Mucosa of descending colon (tissue), 3 donors: ENCODE measurements at places on chromosomes 1 and 21. TPM values are rescaled to one million over a fixed set of nuclear protein-coding genes. Genes with fewer than 3 reads are reported as not detected.

SPRTN gene
- 11.5 TPM for total RNA-seq

FAM110D gene
- 1.5 TPM for total RNA-seq

GRCh38 chr1:163055531-163055930, 13.6 kb upstream of the RGS4 start:
- DNase-seq = no peak

GRCh38 chr1:101216623-101217022, 20.2 kb upstream of the S1PR1 start:
- DNase-seq = no peak

IRF6 gene
- 96.9 TPM for total RNA-seq

FAM151A gene
- 19.2 TPM for total RNA-seq

GRCh38 chr1:205662135-205662738, 18.1 kb downstream of the SLC45A3 start:
- DNase-seq = no peak

- DNase-seq = no peak
Measured at GRCh38 chr1:180994262-180994661, 28.4 kb downstream of the STX6 start.

DNA sequence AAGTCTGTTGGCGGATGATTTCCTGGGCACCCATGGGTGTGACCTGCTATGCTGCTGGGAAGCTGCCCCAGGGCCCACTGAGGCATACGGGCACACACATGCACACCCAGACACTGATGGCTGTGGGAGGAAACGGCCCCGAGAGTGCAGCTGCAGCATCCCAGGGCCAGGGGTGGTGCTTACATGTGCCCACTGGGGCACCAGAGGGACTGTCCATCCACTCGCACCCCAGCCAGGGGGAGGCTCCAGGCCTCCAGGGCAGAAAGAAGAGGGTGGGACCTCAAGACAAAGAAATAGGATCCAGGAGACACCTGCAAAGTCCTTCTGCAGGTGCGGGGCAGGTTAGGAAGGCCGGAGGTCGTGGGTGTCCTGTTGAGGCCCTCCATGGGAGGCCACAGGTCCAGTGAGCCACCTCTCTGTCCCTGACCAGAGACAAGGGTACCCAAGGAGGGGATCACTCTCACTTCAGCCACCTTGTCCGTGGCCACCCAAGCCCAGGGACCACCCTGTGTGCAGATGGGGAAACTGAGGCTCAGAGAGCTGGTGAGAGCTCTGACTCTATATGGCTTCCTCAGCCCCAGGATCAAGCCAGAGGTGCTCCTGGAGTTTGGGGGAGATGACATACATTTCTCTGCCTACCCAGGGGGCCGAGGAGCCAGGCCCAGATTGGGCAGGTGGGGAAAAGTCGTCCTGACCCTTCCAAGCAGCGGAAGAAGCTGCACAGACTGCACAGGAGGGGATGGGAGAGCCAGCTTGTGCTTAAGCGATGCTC, 57.1 kb downstream of the WNT9A start:
- DNase-seq = no peak

DNA sequence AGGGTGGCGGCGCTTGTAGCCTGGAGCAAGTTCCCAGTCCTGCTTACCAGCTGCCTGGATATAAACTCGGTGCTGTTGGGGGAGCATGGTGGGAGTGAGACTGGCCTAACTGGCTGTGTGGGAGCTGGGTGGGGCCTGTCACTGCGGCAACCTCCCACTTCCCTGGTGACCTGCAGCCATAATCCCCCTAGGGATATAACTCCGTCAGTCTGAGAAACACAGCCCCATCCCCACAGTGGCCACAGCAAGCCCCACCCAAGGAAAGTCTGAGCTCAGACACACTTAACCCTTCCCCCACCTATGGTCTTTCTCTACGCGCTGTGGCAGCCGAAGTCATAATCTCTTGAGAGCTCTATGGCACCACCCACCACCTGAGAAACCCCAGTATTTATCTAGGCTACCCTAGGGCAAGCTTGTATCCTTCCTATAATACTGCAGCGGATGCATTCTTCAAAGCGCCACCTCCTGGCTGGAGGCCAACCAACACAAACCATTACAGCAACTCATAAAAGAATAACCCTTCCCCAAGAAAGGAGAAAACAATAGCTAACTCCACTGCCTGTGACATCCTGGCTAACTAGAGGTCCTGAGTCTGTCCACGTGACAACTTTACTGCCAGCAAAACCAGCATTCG, 57.4 kb downstream of the ZNF648 start:
- DNase-seq = peak; percentile 22

INSRR gene
- 0.09 TPM for total RNA-seq

ANKRD34A gene
- total RNA-seq = 0.14 TPM

DNA sequence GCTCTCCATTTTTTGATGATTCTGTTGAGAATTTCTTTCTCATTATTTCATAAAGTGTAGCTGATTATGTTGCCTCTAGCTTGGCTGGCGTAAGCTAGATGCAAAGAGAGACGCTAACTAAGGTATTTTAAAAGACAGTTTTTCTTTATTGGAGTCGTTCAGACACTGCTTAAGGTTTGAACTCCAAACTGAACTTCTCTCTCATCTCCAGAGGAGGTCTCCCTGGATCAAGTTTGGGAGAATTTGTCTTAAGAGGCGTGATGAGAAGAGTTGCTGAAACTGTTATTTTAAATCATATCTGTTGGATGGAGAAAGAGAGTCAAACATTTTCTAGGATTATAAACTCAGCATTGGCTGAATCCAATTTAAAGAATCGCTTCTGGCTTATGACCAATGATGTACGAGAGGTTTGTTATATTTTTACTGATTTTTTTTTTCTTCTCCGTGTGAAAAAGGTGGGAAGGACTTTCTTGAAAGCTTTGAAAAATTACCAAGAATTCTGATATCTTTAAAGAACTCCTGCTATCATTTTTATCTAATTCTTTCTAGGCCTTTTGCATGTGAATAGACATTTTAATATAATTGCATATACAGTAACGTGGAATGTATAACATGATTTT, 34.0 kb downstream of the MAP3K7CL start:
- no peak for DNase-seq

HMGCL gene
- 83.4 TPM for total RNA-seq

DNA sequence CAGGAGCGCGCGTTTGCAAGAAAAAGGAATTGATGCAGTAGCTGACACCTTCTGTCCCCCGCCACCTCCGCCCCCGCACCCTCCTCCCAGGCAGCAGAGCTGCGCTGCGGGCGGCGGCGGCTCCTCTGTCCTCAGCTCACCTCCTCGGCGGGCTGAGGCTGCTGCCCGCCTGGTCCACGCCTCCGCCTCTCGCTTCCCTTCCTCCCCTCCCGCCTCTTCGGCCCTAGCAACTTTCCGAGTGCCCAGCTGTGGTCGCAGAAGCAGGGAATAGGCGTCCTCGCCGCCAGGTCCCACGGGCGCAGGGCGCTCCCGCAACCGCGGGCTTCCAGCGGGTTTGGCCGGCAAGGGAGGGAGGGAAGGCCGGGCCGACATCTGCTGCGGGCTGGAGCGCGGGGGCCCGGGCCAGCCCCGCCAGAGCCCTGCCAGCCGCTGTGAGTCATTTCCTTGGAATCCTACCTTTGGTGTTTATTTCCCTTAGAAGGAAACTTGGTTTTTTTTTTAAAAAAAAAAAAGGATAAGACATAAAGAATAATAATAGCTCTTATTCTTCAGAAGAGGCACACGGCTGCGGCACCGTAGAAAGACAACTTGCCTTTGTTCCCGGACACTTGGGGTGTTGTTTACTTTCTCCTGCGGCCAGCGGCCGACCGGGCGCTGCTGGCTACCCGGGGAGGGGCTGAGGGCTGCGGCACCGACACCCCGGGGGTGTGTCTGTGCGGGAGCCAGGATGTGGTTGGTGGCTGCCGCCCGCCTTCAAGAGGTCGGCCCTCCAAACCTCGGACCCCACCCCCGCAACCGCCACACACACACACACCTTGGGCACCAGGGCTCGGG, 1.1 kb downstream of the SERTAD4 start:
- peak; percentile 74 for DNase-seq

CRYBG2 gene
- total RNA-seq = 27.7 TPM

DNA sequence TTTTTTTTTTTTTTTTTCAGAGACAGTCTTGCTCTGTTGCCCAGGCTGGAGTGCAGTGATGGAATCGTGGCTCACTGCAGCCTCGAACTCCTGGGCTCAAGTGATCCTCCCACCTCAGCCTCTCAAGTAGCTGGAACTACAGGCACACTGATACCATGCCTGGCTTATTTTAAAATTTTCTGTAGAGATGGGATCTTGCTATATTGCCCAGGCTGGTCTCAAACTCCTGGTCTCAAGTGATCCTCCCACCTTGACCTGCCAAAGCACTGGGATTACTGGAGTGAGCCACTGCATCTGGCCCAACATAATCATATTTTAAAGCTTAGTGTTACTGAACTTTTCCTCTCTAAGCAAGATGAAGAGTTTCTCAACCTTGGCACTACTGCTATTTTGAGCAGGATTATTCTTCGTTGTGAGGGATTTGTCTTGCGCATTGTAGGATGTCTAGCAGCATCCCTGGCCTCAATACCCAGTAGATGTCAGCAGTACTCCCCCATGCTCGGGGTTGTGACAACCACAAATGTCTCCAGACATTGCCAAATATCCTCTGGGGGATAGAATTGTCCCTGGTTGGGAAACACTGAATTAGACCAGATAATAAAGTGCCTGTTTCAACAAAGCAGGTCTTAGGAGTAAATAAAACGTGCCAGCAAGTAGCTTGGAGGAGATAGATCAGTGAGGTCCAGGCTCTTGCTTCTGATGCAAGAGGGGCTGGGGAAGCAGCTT, 15.1 kb upstream of the THRAP3 start:
- DNase-seq = no peak

- DNase-seq = peak; percentile 68
Measured at GRCh38 chr1:67532452-67533216, 102.4 kb upstream of the SERBP1 start.

GRCh38 chr1:188822248-188822647, 1655.4 kb downstream of the BRINP3 start:
- DNase-seq = no peak

- no peak for DNase-seq
Measured at GRCh38 chr21:35457097-35457804, 408.1 kb upstream of the RUNX1 start.

DNA sequence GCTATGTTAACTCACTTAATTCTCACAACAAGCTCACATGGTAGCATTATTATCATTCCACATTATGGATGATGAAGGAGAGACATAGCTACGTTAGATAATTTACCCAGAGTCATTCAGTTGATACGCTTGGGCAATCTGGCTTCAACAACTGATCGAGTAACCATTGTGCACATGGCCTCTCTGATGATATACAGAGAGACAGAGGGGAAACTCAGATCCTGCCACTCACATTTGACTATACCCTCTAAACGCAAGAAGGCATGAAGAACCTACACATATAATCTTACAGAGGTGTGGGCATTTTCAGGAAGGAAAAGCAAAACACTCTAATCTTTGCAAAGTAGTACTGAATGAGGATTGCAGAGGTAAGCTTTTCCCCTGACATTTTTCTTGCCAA, 360.1 kb downstream of the BARHL2 start:
- no peak for DNase-seq

DNA sequence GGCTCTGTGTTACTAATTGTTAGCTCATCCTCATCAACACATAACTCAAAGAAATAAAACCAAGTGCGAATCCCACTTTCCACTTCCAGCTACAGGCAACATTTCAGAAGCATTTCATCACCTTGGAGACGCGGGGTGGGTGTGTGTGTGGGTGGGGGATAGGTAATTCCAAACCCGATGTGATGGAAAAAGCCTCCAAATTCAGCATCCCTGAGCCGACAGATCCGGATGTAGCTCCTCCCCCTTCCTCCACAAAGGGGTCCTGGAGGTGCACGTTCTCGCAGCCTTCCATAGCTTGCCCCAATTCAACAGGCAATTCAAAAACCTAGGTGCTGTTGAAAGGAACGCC, 486 bp downstream of the HSPA13 start:
- peak; percentile 40 for DNase-seq

GRCh38 chr1:244214009-244214967, 163.2 kb downstream of the ZBTB18 start:
- DNase-seq = no peak

GRCh38 chr1:51301152-51301843, 29.1 kb downstream of the TTC39A start:
- no peak for DNase-seq

DNA sequence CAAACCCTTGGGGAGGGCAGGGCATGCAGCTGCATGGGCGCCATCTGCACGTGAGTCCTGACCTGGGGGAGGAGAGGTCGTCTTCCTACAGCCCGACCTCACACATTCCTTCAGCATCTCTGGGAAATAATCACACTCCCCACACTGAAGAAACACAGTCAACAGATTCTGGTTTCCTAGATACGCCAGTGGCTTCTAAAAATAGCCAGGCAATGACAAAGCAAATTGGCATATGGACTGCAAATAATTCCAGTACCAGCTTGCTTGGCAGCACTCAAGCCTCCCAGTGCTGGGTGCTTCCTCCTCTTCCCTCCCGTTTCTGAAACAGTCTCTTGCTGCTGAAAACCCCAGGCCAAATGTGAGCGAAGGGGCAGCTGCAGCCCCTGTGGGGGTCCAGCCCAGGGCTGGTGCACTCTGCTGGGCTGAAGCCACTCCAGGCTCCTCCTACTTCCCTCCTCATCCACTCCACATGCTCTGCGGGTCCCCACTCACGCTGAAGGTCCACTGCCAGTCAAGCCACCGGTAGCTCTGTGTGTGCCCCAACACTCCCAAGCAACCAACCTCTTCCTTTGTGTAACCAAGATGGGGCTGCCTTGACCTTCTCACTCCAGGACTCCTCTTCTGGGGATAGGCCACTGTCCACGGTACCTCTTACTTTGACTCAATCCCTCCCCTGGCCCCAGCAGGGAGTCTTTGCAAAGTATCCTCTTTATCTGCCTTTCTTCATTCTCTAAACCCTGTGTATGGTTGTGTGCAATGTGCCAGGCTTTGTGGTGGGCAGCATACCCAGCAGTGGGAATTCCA, 69.0 kb downstream of the KCND3 start:
- DNase-seq = no peak

DNA sequence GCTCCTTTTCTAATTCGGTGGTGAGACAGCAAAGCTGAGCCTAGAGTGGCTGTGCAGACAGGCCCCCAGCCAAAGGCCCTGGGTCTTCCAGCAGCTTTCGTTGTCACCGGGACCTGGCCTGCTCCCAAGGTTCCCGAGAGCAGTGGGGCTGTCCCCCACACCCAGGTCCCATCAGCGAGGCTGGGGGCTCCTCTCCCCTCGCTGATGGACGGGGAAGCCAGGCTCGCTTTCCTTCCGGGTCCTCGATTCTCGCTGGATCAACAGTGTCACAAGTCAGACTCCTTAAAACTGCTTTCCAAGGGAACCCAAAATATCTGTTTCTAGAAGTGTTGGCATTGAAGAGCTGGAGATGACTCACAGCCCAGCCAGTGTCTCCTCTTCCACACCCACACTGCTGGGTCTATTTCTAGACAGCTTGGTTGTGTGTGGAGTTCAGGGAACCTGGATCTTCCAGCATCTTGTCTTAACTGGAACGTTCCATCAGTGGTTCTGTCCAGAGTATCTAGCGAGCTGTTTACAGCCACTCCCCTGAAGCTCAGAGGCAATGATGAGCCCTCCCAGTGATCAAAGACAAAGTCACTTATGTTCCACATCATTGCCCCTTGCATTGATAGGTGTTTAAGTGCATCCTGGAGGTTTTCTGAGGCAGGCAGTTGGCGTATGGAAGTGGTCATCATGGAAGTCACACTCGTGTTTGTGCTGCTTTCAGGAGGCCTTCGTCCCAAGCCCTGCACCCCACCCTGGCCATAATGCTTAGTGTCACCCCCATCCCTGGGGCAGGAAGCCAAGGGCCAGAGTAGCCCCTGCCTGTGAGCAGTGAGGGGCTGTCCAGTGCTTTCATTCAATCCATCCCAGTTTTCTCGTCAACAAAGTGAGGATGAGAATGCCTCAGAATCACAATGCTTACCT, 35.2 kb downstream of the RRP1 start:
- DNase-seq = no peak

- DNase-seq = no peak
Measured at GRCh38 chr1:12473596-12474362, 144.2 kb downstream of the DHRS3 start.

- no peak for DNase-seq
Measured at GRCh38 chr1:206110820-206111219, 6.4 kb downstream of the AVPR1B start.
